ENCODE measurements at places on chromosomes 16 and 17.
A peak's percentile ranks its signal among the peaks of the same experiment; 100 is the strongest.

GRCh38 chr16:86964796-86965241 lies 352.4 kb downstream of the C16orf95 start:
- DNase-seq = no peak

DNA sequence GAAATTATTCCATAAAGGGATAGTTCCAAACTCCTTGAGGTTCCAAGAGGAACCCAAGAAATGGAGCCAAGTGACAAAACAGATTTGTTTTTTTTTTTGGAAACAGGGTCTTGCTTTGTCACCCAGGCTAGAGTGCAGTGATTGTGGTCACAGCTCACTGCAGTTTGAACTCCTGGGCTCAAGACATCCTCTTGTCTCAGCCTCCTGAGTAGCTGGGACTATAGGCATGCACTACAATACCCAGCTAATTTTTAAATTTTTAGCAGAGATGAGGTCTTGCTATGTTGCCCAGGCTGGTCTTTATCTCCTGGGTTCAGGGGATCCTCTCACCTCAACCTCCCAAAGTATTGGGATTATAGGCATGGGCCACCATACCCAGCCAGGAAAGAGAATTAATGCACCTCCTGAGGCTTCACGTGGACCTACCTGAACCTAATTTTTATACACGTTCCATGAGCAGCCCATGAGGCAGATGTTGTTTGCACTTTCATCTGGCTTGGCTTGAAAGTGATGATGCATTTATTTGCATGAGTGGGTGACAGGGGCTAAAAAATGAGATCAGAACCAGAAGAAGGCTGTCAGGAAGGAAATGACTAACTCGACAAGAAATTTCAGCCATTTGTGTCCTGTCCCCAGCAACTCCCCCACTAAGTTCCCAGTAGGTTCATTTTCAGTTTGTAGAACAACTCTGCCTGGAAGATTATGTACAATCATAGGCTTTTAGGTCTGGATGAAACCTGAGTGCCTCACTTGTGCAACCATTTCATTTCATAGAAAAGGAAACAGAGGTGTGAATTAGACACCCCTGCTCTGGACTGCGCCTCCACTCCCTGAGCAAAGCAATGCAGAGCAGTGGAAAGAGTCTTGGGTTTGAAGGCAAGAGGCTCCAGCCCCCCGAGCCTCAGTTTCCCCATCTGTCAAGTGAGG lies 10.3 kb upstream of the IRF8 start:
- DNase-seq = no peak

GRCh38 chr17:9181640-9182039 lies 160.3 kb downstream of the NTN1 start:
- DNase-seq = no peak

DNA sequence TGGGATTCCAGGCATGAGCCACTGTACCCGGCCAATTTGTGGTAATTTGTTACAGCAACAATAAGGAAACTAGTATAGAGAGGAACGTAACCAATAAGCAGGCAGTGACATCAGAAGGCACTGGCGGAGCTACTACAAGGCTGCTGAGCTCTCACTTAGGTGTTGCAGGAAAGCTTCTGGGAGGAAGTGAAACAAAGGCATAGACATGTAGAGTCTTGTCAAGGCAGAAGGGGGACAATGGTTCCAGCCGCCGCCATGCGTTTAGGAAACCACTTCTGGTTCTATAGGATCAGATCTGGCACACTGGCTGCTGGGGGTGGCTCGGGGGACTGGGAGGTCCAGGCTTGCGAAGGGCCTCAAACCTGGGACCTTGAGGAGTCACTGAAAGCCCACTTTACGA lies 9.4 kb upstream of the CPSF4L start:
- DNase-seq = no peak

- DNase-seq = no peak
These were observed 187.5 kb downstream of the IRF8 start for GRCh38 chr16:86086471-86086870.

DNA sequence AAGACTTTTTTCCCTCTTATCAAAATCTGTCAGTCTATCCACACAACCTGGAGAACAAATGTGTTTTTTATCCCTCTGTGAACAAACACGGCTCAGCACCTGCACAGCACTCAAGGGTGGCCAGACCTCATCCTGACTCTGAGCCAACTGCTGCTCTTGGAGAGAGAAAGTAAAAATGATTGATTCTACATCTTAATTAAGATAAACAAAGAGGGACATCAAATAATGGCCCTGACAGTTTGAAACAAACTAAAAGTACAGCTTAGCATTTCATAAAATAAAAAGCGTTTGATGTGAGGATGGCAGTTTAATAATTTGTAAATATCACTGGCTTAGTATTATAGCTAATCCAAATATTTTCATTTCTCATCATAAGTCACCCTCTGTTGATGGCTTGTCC lies 106.2 kb downstream of the SNX11 start:
- DNase-seq = no peak

DNA sequence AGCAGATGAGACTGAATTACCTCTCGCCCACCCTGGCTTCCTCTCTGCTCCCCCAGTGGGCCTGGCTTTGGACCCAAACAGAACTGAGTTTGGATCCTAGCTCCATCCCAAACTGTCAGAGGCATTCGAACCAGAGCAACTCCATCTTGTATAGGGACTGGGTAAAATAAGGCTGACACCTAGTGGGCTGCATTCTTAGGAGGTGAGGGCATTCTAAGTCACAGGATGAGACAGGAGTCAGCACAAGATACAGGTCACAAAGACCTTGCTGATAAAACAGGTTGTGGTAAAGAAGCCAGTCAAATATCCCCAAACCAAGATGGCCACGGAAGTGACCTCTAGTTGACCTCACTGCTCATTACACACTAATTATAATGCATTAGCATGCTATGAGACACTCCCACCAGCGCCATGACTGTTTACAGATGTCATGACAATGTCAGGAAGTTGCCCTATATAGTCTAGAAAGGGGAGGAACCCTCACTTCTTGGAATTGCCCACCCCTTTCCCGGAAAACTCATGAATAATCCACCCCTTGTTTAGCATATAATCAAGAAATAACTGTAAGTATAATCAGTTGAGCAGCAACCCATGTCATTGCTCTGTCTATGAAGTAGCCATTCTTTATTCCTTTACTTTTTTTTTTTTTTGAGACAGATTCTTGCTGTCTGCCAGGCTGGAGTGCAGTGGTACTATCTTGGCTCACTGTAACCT lies 44.4 kb downstream of the LYRM1 start:
- DNase-seq = no peak

- no peak for DNase-seq
These were observed 605.4 kb upstream of the KIF2B start for GRCh38 chr17:53217311-53217710.

GRCh38 chr17:2591040-2591640 lies 2.3 kb upstream of the PAFAH1B1 start:
- DNase-seq = no peak

DNA sequence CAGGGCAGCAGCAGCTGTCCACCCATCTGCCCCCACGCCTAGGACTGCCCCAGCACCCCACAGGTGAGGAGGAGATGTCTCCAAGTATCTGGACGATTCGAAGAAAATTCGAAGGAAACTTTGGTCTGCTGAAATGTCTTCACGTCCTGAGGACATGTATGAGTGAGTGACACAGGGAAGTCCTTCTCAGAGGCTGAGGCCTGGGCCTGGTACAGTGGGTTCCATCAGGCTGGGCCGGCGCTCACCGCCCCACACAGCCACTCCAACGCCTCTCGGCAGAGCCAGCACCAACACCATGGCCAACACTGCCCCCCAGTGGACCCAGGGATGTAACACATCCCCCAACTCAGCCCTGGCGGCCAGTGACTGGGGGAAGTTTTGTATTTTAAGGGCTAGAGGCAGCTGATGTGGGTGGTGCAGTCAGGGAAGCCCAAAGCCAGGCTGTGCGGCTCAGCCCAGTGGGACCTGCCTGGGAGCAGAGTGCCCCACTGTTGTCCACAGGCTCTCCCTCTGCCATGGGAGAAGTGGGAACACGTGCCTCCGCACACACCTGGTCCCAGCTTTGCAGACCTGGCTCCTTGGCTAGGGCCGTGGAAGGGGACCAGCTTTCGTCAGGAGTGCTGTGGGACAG lies 55.8 kb upstream of the FASN start:
- peak; percentile 23 for DNase-seq

DNA sequence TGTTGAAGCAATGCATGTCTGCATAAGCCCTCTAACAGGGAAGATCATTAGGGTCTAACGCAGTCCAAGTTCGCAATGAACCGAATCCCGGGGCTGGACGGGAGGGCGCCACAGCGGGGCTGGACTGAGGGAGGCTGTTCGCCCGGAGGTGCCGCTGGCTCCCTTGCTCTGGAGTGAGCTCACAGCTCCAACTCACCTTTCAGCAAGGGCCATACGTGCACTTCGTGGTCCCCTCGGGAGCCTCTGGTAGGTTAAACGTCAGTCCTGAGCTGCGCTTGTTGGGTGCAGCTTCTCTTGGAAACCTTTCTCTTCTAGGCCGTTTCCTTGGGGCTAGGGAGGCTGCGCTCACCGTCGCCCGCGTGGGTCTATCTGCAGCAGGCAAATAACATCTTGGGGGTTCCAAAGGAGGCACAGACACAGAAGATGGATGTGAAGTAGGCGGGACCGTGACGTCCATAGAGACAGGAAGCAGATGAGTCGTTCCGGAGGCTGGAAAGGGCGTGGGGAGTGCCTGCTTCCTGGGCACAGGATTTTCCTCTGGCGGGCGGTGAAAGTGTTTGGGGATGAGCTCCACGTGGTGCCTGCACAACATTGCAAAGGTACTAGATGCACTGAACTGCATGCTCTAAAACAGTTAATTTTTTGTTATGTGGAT lies 21.9 kb downstream of the ATP2C2 start:
- no peak for DNase-seq

DNA sequence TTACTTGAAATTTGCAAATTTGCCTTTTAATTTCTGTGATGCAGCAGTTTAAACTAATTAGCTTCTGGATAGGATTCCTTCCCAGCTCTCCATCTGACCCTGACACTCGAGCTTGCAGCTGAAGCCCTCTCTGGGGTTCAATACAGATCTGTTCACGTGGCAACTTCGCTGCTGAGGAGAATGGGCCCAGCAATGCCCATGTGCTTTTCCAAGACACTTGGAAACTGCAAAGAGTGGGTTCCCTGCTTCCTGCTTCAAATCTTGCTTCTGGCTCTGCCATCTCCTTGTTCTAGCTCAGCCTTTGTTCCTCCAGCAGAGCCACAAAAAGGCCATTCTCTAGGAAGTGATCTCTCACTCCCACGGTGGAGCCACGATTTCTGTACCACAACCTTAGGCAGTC lies 50.0 kb upstream of the IRX6 start:
- DNase-seq = no peak

DNA sequence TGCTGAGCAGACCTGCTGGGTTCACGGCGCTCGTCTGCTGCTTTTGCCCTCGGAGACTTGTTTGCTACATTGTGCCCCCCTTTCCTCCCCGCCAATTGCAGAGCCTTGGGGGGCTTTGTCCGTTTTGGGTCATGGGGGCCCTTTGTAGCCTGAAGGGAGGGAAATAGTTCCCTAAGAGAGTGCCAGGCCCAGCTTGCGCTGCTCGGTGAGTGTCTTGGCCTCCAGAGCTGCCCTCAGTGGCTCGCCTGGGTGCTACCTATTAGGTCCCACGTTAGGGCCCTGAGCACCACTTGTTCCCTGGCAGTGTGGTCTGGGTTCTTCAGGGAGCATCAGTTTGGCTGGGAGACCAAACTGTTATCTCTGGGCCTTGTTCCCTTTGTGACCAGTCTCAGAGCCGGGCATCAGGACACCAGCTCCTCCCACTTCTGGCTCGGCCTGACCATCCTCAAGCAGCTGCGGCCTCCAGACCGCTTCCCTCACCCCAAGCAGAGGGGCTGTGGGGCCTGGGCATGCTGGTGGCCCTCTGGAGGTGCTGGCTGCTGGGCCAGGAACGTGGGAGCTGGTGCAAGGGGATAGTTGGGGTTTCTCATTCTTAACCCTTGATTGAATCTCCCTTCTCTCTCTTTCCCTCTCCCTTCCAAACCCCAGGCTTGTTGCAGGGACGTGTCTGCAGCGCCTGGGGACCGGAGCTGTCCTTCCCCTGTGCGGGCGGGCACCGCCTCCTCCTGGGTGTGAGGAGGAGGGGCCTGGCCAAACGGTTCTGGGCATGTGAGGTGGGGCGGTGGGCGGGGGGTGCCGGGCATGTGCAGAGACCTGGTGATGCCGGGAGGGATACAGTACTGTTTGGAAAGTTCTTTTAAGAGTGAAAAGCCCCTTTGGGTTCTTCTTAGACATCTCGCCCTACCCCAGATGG lies 16.0 kb upstream of the ITGB4 start:
- no peak for DNase-seq

DNA sequence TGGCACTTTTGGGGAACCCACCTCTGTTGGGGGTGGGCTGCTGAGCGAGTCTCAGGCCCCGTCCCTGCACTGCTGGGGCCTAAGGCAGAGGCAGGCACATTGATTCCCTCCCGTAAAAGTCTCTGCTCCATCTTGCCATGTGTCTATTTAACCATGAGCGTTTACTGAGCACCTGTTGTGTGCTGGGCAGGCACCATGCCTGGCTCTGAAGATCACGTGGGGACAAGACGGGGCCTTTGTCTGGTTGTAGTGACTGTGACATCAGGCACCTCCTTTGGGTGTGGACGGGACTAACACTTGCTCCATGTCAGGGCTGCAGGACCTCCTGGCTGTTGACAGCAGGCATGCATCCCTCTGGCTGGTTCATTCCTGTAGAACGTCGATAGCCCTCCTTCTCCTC lies 204.7 kb upstream of the CIBAR2 start:
- DNase-seq = no peak

DNA sequence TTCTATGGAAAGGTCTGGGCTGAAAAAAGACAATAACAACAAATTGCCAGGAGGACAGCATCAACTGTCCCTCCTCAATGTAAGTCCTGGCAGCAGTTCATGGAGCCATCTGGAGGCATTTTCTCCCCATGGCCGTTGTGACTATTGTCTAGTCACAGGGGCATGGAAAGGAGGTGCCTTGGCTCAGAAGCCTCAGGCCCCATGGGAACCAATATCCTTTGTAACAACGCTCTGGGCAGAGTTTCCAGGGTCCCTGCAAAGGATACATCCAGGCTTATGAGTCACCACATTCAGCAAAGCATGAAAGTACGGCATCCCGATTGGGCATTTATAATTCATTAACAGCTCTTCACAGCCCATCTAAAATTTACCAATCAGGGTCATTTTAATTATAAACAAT lies 85.2 kb downstream of the GLG1 start:
- DNase-seq = no peak

DNA sequence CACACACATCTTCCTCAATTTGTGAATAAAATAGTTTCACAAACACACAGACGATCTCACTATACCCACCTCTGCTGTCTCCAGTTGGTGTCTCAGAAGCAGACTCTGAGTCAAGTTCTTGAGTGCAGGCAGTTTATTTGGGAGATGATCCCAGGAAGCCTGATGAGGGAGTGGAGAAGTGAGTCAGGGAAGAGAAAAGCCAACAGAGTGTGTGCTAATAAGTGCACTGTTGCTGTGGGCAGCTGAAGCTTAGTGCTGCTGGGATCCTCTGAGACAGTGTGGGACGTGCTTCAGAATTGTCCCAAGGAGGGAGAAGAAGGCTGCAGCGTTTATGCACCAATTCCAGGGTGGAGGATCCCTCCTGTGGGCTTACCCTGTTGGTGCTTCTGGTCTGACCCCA lies 423.2 kb upstream of the C16orf82 start:
- no peak for DNase-seq

GRCh38 chr17:82241183-82241925 lies 12.5 kb downstream of the SLC16A3 start:
- no peak for DNase-seq

- DNase-seq = no peak
These were observed 6.3 kb downstream of the CTRB1 start for GRCh38 chr16:75225092-75225491.

GRCh38 chr16:15874745-15875314 lies 13.6 kb downstream of the CEP20 start:
- no peak for DNase-seq
